ENCODE measurements at places on chromosomes 11 and 22.
A peak's percentile ranks its signal among the peaks of the same experiment; 100 is the strongest.

DNA sequence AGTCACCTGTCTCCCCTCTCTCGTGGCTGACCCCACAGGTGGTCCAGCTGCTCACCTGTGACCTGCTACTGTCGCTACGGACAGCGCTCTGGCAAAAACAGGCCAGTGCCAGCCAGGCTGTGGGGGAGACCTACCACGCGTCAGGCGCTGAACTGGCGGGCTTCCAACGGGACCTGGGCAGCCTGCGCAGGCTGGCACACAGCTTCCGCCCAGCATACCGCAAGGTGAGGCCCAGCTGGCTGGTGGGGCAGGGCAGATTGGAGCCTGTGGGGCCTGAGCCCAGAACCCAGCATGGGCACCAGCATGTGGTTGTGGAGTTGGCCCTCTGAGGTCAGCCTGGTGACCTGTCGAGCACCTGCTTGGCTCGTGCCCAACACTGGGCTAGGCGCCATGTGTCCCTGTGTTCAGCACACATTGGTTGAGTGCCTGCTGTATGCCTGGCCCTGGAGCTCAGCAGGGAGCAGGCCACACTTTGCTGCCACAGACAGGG, 11.9 kb downstream of the SHISA8 start:
- DNase-seq, result no peak

- DNase-seq, result no peak
These were observed 6.8 kb upstream of the CREB3L1 start for GRCh38 chr11:46270684-46271083.

GRCh38 chr11:78168539-78169477, 19.6 kb downstream of the KCTD21 start:
- peak; percentile 85 for DNase-seq

GRCh38 chr22:20096574-20097420, 16.8 kb downstream of the DGCR8 start:
- no peak for DNase-seq

DNA sequence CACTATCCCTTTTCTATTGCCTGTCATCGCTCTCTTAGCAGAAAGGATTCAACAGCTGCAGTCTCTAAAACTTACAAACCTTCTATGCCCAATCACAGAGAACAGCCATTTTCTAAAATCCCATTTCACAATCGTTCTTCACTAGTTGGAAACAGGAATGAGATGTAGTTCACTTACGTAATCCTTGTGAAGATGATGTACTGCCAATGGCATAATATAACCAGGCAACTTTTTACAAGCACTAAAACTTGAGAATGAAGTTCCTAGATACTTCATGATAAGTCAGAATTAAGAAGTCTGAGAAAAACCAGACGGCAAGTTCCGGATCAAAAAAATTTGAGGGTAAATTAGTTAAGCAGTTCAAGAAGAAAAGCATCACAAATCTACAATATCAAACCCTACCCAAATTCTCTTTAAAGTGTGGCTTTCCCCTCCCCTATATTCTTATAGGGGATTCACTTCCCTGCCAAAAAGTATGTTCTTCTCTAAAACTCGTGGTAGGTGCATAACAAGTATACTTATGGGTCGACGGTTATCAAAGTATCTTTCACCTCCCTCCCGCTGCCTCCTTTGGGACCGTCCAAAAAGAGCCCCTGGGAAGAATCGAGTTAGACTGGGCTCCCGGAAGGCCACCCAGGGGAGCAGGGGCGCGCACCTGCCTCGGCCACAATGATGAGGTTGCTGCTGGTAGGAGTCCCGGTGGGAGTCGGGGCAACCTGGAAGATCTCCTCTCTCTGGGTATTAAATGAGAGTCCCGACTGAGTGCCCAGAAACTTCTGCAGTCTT, 666 bp downstream of the MSANTD4 start:
- DNase-seq, result no peak

GRCh38 chr22:27771637-27772036, 29.9 kb downstream of the MN1 start:
- DNase-seq, result no peak
